NCI-H460 (cell line): ENCODE measurements at places on chromosomes 5 and 9. TPM values are rescaled to one million over a fixed set of nuclear protein-coding genes. Genes with fewer than 3 reads are reported as not detected.
A peak's percentile ranks its signal among the peaks of the same experiment; 100 is the strongest.

FOXD4L5 gene
- total RNA-seq = 0.10 and 0.20 TPM in 2 replicates

GRCh38 chr5:150313501-150313900 is 10.8 kb upstream of the ARSI start:
- DNase-seq = no peak

C5orf58 gene
- total RNA-seq = not detected in 2 replicates

- no peak for DNase-seq
These were observed 248.5 kb downstream of the AP3B1 start for GRCh38 chr5:78046006-78046405.

- DNase-seq = no peak
These were observed 10.1 kb downstream of the MYMK start for GRCh38 chr9:133514460-133515239.

DNA sequence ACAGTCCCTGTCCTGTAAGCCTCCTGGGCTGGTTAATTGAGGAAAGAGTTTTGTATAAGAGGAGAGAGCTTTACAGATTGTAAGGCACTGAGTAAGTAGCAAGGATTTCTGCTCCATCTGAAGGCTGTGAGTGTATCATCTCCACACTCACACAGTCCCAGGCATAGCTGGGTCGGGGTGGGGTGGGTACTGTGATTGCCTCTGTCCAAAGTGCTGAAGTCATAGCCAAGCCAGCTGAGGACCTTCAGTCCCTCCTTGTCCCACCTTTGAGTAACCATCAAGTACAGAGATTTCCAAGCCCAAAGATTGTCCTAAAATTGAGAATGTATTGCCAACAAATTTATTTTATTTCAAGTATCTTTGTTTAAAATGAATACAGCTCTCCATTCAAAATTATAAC is 5.5 kb upstream of the DNAJB5 start:
- peak; percentile 12 for DNase-seq

- peak; percentile 51 for DNase-seq
These were observed 110.2 kb downstream of the MLLT3 start for GRCh38 chr9:20512106-20512505.

DNA sequence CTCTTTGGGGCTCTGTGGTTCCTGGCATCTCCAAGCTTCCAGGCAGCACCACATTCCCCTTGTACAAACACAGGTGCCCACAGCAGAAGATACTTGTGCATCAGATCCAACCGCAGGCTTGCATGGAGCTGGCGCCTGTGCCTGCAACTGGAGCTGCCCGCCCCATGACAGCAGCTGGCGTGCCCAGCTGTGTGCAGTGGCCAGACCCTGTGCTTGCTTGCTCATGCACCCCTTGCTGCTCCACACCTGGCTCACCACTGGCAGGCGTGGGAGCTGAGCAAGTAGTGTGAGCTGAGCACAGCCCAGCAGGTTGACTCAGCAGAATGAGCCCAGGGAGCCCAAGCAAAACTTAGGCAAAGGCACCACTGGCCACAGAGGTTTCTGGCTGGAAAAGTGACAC is 84.4 kb upstream of the STARD4 start:
- no peak for DNase-seq

CDH12 gene
- not detected in 2 replicates for total RNA-seq

DNA sequence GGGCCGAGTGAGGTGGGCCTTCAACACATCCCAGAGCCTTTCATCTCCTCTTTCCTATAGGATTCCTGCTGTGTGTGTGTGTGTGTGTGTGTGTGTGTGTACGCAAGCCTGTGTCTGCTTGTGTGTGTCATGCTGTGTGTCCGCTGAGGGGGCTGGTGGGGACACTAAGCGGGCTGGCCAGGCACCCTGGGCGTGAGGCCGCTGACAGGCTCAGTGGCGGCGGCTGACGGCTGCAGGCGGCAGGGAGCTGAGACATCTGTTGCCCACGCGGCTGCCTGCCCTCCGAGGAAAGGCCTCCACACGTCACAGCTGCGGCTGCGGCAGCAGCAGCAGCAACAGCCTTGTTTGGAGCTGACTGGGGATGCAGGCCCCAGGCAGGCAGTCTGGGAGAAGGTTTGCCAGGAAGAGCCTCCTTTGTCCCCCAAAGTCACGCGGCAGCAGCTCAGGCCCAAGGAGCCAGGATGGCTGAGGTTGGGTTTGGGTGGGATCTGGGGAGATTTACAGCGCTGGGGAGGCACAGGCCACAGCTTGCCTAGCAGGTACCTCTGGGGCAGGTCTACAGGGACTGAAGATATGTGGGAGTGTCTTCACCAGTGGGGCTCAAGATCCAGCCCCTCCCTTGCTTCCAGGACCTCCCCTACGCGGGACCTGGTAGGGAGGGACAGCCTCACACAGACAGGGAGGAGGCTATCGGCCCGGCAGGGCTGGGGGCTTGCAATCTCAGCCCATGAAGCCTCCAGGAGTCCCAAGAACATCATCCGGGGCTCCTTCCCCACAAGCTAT is 1.8 kb downstream of the PDLIM4 start:
- DNase-seq = no peak

- DNase-seq = no peak
These were observed 65.8 kb upstream of the RANBP3L start for GRCh38 chr5:36367524-36367923.

DNA sequence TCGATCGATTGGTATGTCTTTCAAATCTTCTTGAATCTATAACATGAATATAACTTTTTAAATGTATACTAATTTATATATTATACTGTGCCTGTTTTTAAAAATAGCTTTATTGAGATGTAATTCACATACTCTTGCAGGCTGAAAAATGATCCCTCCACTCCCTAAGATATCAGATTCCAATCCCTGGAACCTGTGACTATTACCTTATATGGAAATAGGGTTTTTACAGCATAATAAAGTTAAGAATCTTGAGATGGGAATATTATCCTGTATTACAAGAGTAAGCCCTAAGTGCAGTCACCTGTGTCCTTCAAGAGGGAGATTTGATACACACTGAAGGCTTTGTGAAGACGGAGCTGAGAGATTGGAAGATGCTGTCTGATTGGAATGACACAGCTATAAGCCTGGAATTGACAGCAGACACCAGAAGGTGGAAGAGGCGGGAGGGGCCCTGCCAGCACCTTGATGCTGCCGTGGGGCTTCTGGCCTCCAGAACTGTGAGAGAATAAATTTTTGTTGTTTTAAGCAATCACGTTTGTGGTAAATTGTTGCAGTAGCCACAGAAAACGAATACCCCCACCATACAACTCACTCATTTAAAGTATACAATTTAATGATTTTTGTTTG is 161.3 kb downstream of the RMI1 start:
- DNase-seq = no peak

FBXL7 gene
- 3.9 TPM in 2 replicates for total RNA-seq

- DNase-seq = no peak
These were observed 224.3 kb downstream of the AOPEP start for GRCh38 chr9:94950579-94951323.

GPR150 gene
- total RNA-seq = not detected in 2 replicates

DNA sequence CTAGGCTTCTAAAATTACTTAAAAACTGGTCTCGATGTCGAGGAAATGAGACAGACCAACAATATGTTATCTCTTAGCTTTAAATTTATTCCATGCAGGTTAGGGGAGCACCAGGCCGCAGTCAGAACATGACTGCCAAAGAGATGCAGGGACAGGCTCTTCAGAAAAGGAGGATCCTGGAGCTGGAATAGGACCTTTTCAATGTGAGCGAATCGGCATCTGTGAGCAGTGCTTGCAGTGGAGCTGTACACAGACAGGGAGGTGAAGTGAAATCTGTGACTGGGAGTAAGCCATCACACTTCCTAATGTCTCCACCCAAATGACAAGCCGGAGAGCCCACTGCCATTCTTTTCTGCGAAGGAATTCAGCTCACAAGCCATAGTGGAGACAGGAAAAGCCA is 78.2 kb downstream of the EFNA5 start:
- no peak for DNase-seq

SH3TC2 gene
- 1.5 and 1.8 TPM in 2 replicates for total RNA-seq

- DNase-seq = no peak
These were observed 15.5 kb upstream of the NCS1 start for GRCh38 chr9:130156672-130157071.

C9orf85 gene
- 28.2 and 30.5 TPM in 2 replicates for total RNA-seq

- no peak for DNase-seq
These were observed 106.4 kb downstream of the C9orf50 start for GRCh38 chr9:129514497-129514867.

CD274 gene
- 91.1 and 98.4 TPM in 2 replicates for total RNA-seq

DNA sequence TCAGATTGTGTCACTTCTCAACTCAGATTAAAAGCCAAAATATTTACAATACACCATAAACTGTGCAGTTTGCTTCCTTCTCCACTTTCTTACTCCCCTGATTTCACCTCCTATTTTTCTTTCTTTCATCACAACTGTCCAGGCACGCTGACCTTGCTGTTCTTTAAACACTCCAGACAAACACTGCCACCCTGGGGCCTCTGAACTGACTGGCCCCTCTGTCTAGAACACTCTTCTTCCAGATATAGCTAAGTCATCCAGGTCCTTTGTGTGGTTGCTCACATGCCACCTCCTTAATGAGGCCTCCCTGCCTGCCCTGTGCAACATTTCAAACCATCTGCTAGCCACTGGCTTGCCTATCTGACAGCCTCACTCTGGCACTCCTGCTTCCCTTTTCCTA is 46.6 kb downstream of the ATG10 start:
- peak; percentile 1 for DNase-seq

DNA sequence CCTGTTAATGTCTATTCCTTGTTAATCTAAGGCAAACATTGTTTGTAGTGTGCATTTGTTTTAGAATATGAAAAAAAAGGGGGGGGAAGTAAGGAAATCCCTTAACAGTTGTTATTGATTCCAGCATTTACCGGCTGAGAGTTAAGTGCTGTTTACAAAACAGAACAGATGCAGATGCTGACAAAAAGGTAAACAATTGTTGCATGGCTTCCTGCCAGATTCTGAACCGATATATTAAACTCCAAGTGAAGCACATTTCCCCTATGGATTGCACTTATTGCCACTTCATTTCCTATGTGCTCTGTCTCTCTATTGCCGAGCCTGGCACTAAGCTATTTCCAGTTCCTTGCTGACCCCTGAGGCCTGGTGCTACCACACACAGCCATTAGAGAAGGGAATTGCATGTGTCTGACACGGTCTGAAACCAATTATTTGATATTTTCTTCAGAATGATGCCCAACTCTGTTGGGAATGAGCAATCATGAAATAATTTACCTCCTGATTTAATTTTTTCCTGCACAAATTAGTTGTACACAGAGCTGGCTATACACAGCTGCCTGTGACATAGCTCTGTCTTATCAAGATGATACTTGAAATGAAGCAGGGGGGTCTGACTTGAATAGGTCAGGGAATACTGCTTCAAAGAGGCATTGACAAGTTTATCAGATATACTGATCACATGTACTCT is 109.8 kb downstream of the KIAA0825 start:
- no peak for DNase-seq

GRCh38 chr5:71537687-71538086 is 49.5 kb upstream of the MCCC2 start:
- DNase-seq = no peak

- DNase-seq = no peak
These were observed 39.8 kb downstream of the SERINC5 start for GRCh38 chr5:80216096-80216495.

- no peak for DNase-seq
These were observed 280.3 kb downstream of the ARHGEF28 start for GRCh38 chr5:73906277-73906676.

DNA sequence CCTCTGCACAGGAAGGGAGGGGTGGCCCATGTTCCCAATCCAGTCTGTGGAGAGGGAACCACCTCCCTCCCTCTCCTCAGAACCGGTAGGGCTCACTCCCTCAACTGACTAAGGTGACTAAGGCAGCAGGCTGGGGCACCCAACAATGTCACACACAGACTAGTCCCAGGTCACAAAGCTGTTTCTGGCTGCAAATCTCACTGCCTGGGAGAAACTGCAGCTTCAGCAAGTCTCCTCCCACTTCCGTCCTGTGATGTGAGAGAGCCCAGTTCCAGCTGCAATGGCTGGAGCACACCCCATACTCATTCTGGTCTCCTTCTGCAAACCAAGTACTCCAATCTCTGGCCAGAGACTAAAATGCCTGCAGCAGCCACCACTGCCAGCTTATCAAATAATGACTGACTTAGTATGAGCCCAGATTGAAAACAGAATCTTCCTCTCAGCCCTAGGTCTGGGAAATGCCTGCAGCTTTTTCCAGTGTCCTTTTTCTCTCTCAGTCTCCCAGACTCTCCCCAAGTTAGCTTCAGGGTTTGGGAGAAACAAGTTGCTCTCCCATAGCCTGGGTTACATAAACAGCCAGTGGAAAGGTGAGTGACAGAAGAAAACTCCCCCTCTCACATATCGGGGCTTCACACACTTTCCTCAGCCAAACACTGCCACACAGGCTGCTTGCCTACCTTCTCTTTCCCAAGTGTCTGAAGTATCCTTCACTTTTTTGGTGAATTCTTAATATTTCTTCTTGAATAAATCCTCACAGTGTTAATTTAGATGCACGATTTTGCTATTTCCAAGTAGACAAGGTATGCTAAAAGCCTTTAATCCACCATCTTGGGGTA is 247.4 kb upstream of the RASA1 start:
- no peak for DNase-seq

INSYN2B gene
- total RNA-seq = 0.89 and 0.97 TPM in 2 replicates

DNA sequence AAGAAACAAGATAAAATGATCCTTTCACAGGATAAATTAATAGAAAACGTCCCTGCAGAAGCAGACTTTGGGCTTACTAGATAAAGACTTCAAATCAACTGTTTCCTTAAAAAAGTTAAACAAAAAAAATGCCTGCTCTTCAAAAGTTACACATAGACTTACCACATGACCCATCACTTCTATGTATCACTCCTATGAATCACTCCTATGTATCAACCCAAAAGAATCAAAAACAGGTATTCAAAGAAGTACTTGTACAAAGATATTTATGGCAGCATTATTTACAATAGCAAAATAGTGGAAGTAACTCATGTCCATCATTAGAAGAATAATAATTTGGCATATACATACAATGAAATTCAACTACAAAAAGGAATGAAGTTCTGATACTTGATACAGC is 56.3 kb upstream of the PRDM9 start:
- DNase-seq = no peak

- DNase-seq = no peak
These were observed 603.7 kb downstream of the RAB3C start for GRCh38 chr5:59186623-59187022.

DNA sequence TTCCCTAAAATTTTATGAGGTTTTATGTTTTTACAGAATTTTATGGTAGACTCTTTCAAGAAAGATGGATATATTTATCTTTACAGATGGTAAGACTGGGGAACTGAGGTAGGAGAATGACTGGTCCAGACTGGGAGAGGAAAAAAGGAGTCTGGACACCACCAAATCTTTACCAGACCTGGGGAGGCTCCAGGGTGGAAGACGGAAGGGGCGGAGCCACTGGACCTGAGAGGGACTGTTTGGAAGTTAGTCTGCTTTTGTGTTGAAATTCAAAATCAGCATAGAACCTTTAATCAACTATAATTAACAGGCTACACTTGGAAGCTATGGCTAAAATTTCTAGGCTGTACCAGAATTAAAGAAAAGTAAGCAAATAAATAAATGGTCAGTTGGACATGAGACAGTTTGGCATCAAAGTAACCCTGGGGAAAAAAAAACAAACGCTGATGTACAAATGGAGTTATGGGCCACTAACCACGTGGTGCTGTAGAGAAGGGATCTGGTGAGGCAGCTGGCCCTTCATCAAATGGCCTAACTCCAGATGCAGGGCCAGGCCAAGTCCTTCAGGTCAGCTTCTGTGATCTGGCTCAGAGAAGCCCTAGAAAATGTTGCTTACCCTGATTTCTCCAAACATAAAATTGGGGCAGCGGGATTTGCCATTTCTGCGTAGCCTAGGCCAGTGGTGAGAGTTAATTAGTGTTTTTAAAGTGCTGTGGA is 155.1 kb downstream of the ARSB start:
- no peak for DNase-seq

GRCh38 chr5:179612577-179613459 is 10.7 kb downstream of the HNRNPH1 start:
- no peak for DNase-seq

EGFLAM gene
- total RNA-seq = 53.0 and 58.8 TPM in 2 replicates

ENHO gene
- total RNA-seq = not detected in 2 replicates

MUSK gene
- not detected in 2 replicates for total RNA-seq

MATR3 gene
- 344 and 359 TPM in 2 replicates for total RNA-seq
